ENCODE measurements at places on chromosomes 11 and 22. TPM values are rescaled to one million over a fixed set of nuclear protein-coding genes. Genes with fewer than 3 reads are reported as not detected.

- no peak for ATAC-seq
Observed at GRCh38 chr11:101019870-101020269, 109.7 kb downstream of the PGR start.

GRCh38 chr11:110428956-110429730 is 605 bp upstream of the FDX1 start:
- no peak for ATAC-seq

DNA sequence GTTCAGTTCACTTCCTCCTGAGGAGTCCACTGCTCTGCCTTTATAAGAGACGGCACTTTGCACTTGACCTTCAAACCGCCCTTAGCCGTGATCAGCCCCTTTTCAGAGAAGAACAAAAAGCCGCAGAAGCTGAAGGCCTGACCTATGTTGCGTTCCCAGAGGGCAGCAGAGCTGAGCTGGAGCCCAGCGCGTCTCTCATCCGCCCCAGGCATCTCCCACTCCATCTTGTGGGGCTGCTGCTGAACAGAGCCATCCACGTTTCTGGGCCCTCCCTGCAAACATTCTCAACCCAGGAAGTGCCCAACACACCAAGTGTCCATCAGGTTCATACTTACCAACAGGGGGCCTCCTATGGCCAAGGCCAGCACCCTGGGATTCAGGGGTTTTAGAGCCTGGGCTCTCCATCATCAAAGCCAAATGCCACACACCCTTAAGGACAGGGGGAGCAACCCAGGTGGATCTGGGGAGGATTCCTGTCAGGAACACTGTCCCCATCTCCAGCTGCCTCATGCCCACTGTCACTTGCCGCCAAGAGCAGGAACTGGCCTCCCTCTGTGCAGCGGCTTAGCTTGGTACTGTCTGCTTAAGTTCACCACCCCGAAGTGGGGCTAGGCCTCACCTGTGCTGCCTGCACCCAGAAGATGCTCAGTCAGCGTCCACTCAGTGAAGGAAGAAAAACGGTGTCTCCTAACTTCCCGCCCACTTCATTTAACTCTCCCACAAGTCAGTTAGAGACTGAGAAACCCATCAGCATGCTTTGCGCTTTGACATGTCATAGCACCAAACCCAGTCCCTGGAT is 16.0 kb upstream of the EFCAB6 start:
- no peak for ATAC-seq

- no peak for ATAC-seq
Observed at GRCh38 chr11:78943841-78944240, 369.2 kb upstream of the NARS2 start.

GRCh38 chr22:20654343-20655208 is 119.3 kb upstream of the SERPIND1 start:
- no peak for ATAC-seq

DNA sequence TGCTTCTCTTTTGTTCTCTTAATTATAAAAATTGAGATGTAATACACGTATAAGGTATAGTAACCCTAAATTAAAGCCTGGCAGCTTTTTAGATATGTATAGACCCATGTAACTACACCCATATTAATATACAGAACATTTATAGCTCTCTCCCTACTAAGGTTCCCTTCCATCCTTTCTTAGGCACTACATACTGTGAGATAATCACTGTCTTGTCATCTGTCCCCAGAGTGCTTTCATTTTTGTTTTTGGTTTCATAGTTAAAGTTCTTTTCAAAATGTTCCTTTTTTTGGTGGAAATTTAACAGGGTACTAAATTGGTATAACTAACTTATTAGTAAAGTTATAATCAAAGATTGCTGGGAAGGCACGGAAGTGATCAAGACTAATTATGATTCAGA is 49.2 kb downstream of the MTMR3 start:
- ATAC-seq: no peak

GRCh38 chr22:45235101-45235777 is 5.5 kb downstream of the KIAA0930 start:
- ATAC-seq: no peak

DNA sequence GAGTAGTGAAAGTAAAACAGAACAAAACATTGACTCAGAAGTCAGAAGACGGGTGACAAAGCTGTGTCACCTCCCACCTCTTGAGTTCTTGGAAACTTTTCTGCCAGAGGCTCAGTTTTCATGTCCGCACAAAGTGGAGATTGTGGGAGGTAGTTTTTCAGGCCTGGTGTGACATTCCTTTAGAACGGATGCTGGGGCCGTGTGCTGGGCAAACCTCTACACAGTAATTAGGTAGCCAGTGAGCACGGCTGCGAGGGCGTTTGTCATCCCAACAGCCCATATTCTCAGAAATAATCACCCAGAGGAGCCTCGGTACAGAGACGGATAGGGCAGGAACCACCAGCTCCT is 1054.4 kb downstream of the TBC1D22A start:
- no peak for ATAC-seq

DNA sequence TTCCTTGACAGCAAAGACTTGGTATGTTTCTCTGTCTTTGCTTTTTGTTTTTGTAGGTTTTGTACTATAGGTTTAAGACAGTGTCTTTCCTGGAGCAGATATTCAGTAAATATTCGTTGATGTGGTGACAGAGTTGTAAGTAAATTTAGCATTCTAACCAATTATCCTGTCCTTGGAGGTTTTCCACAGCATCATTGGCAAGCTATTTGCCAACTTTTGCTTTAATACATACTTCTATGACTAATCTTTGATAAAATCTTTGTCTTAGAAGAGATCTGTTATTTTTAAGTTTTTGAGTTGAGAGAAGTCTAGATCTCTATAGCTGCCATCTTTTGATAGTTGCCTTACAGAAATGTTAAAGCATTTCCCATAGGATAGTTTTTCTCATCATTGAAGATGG is 3.8 kb downstream of the USP47 start:
- no peak for ATAC-seq

- ATAC-seq: no peak
Observed at GRCh38 chr22:34534101-34534500, 531.9 kb upstream of the ISX start.

GRCh38 chr11:118514103-118514502 is 13.2 kb upstream of the TTC36 start:
- ATAC-seq: no peak

GRCh38 chr11:68842427-68843051 is 823 bp upstream of the CPT1A start:
- no peak for ATAC-seq

- no peak for ATAC-seq
Observed at GRCh38 chr22:42347281-42347824, 76.9 kb upstream of the TCF20 start.

DNA sequence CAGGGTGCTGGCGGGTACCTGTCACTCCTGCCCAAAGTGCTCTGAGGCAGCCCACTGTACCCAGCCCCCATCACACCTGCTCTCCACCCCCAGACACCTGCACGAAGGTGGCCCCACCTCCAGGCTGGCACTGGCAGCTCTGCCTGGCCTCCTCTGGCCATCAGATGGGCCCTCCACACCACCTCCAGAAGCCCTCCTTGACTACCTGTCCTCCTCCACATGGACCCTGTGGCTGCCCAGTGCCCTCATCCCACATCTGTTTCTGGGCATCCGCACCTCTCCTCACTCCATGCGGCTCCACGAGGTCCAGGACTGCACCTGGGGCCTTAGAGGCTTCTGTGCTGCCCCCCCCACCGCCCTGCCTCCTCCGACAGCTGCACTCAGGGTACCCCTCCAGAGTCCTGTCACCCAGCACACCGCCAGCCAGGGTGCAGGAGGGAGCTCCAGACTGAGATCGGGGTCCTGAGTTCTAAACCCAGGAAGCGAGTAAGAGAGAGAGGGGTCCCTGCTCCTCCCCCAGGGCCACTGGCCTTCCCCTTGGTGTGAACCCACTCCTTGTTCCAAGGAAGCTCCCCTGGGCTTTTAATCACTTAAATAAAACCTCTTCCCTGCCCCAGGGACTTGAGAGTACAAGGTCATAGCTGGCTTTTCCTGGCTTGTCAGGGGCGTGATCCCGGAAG is 1.7 kb downstream of the CTSD start:
- no peak for ATAC-seq

- no peak for ATAC-seq
Observed at GRCh38 chr11:117790279-117790678, 6.7 kb downstream of the DSCAML1 start.

- no peak for ATAC-seq
Observed at GRCh38 chr11:17649261-17649660, 70.1 kb upstream of the MYOD1 start.

DNA sequence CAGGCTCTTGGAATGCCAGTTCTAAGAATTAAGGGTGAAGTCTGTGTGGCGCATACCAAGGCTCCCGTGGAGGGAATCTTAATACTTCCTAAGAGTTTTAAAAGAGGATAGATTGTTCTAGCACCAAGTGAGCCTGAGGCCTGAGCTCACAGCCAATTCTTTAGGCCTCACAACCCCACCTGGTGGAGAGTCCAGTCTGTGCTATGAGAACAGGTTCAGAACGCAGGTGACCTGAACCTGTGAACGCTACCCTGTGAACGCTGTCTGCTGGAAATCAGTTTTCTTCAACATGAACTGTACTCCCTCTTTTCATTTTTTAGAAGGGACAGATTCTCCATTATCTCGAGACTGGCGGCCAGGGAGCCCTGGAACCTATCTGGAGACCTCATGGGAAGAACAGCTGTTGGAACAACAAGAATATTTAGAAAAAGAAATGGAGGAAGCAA is 43.2 kb upstream of the DLAT start:
- ATAC-seq: peak; percentile 81

DNA sequence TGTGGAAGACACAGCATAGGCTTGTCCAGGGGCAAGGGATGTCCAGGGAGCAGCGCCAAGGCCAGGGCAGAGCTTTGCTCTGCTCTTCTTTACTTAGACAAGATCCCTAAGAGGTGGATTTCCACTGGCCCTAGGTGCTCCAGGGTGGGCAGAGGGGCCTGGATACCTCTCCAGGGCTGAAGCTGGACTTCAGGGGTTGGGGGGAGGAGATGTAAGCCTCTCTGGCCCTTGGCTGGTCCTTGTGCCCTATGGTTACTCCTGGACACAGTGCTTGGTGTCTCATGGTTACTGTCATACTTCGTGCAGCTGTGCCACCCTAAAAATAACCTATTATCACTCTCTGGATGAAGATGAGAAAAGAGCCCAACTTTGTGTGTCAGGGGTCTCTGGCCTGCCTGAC is 12.9 kb upstream of the KCNJ11 start:
- ATAC-seq: no peak

GRCh38 chr11:17810746-17811145 is 76.2 kb downstream of the KCNC1 start:
- ATAC-seq: no peak

DNA sequence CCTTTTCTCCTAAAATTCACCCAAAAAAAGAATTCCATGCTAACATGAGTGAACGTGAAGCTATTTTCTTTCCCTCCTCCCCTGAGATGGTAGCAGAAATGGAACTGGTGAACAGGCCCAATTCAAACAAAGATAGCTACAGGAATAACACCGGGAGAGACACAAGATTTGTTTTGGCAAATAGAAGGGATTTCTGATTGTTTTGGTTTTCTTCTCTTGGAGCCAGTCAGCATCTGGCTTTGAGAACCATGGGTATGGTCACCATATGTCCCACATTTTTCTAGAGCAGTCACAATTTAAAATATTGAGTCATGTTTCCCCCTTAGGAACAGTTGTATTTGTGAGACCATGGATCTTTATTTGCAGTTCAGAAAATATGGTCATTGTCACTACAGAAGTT is 214.1 kb downstream of the FAM76B start:
- no peak for ATAC-seq

- ATAC-seq: no peak
Observed at GRCh38 chr11:121483805-121484480, 31.2 kb upstream of the SORL1-AS1 start.

GRCh38 chr11:117058761-117059261 is 39.4 kb downstream of the SIK3 start:
- no peak for ATAC-seq

GRCh38 chr11:114135737-114136151 is 76.2 kb downstream of the ZBTB16 start:
- no peak for ATAC-seq

DNA sequence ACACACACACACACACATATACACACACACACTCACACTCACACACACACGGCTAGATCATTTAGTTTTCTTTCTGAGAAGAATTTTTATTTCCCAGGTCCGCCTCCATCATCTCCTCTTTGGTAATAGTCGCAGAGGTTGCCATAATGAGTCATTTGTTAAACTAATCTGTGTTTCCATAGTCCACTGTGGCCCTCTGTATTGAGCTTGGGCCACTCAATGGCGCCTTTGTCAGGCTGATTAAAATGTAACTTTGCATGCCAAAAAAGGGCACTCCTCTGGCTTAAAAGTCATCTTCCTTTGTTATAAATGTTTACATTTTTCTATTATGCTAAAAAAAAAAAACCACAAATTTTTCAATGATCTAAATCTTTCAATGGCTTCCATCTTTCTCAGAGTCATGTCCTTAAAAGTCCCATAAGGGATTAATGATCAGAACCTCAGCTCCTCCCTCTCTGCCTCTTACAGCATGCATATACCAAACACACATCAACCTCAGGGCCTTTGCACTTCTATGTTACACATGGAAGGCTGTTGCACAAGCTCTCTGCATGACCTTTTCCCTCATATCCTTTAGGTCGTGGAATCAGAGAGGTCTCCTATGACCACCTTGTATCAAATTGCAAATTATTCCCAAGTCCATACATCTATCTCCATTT is 35.3 kb downstream of the EHF start:
- ATAC-seq: no peak

Gene ANO1
- 7.9 TPM for total RNA-seq

Gene GLYAT
- not detected for total RNA-seq

Gene GGTLC2
- total RNA-seq: not detected

Gene SMTNL1
- not detected for total RNA-seq

Gene LRP4
- 2.5 TPM for total RNA-seq

Gene RAB3IL1
- 0.88 TPM for total RNA-seq

Gene DGCR6
- 1.6 TPM for total RNA-seq

Gene UCP2
- 5.3 TPM for total RNA-seq

Gene API5
- 64.2 TPM for total RNA-seq

Gene LDHAL6A
- total RNA-seq: not detected

Gene VPREB1
- total RNA-seq: not detected

Gene PIH1D2
- 1.6 TPM for total RNA-seq

Measured in esophagus mucosa (tissue), 1 donor.